Activated T-helper 1 cell treated with anti-CD3 and anti-CD28 coated beads, Interleukin-2, amount 50 U/mL, for 16 hours (primary cell): ENCODE measurements at places on chromosomes 5 and 9.

GRCh38 chr5:37184748-37185364, 64.3 kb downstream of the CPLANE1 start:
- no peak for DNase-seq

DNA sequence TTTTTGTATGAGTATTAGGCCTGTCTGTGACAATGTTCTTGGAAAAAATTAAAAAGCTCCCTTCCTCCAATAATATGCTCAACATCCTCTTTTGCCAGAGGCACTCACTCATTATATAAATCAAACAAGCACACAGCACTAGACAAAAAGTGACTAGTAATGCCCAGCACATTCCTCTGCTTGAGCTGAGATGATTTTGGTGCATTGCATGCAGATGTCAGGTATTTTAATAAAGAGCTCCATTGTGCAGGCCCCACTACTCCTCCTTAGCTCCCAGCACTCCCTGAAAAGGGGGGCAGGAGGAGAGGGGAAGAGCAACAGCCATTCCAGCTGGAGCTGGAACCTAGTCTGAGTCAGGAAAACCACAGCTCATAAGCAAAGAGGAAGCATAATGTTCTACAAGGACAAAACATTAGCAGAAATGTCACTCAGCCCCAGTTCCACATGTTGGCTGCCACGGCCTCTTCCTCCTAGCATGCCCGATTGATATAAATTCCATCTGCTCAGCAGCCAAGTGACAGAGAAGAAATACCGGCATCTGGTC, 348.5 kb downstream of the BNC2 start:
- no peak for DNase-seq

DNA sequence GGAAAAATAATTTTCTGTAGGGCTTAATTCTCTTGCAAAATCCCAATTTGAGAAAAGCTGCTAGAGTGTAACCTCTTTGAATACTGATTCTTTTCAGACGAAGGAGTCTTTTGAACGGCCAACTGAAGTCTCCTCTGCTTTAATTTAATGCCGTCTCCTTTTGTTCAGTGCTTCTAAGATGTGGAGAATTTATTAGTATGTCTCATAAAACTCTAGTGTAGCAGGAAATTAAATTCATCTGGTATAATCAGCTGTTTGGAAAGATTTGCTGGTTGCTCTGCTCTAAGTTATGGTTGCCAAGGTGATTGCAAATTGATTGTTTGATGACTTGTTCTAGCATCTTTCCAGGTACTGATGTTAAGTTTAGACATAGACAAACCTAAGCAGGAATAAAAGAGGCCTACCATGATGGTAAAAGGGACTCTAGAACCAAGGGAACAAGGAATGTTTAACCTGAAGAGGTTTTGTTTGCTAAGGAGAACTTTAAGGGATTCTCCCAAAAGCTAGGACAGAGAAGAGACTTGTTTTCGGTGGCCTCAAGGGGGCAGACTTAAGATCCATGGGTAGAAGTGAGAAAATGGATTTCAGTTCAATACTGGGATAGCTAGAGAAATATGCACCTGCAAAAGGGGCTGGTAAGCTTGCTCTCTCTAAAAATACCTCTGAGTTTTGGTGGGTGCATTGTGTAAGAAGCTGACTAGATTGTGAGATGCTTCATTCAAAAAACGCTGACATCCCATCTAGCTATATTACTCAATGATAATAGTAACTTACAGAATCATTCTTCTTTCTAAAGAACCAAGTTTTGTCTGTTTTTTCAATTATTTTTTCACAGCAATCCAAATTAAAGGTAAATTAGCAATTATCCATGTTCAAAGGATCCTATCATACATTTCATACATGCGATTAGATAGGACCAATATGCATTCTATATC, 5.7 kb upstream of the ADRB2 start:
- DNase-seq: no peak

- DNase-seq: peak; percentile 14
These were observed 37.4 kb downstream of the CSNK1G3 start for GRCh38 chr5:123549256-123549904.

- no peak for DNase-seq
These were observed at the start of gene ADAMTSL1 for GRCh38 chr9:18473652-18474279. Gene ADAMTSL1, plus strand, starts transcription at chr9:18474153. Its CDS starts 80 bp downstream, at chr9:18474233.

GRCh38 chr9:88852794-88853193, 138.5 kb upstream of the S1PR3 start:
- no peak for DNase-seq

- no peak for DNase-seq
These were observed 197.8 kb upstream of the NR4A3 start for GRCh38 chr9:99623780-99624364.

- DNase-seq: no peak
These were observed 11.3 kb downstream of the CTXN3 start for GRCh38 chr5:127660047-127660733.

- no peak for DNase-seq
These were observed 5.0 kb downstream of the P4HA2 start for GRCh38 chr5:132222649-132223038.

- no peak for DNase-seq
These were observed 125.0 kb downstream of the TRIO start for GRCh38 chr5:14267991-14268708.

GRCh38 chr9:12774861-12775678, at the start of gene LURAP1L:
Gene LURAP1L, plus strand, starts transcription at chr9:12775020. Its CDS starts 696 bp downstream, at chr9:12775716.
- no peak for DNase-seq

- no peak for DNase-seq
These were observed 280.1 kb downstream of the FBXL17 start for GRCh38 chr5:108101821-108102220.

- no peak for DNase-seq
These were observed 70.4 kb downstream of the ANGPTL2 start for GRCh38 chr9:127051881-127052595.

GRCh38 chr9:128233817-128234406, 30.7 kb downstream of the DNM1 start:
- DNase-seq: no peak

DNA sequence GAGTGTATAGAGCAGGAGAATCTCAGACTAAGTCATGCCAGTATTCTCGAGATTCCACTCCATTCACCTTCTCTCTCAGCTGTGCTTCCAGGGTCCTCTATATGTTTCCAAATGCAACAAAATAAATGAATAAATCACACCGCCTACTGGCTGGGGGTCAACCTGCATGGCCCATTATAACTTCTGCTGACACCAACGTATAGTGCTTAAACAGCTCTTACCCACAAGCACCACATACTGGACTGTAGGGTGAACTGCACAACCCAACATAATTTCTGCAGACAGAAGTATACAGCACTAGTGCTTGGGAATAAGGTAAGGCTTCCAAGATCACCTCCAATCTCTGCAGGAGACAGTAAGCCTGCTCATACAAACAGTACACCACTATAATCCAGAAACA, 33.1 kb upstream of the HTR4 start:
- DNase-seq: no peak

DNA sequence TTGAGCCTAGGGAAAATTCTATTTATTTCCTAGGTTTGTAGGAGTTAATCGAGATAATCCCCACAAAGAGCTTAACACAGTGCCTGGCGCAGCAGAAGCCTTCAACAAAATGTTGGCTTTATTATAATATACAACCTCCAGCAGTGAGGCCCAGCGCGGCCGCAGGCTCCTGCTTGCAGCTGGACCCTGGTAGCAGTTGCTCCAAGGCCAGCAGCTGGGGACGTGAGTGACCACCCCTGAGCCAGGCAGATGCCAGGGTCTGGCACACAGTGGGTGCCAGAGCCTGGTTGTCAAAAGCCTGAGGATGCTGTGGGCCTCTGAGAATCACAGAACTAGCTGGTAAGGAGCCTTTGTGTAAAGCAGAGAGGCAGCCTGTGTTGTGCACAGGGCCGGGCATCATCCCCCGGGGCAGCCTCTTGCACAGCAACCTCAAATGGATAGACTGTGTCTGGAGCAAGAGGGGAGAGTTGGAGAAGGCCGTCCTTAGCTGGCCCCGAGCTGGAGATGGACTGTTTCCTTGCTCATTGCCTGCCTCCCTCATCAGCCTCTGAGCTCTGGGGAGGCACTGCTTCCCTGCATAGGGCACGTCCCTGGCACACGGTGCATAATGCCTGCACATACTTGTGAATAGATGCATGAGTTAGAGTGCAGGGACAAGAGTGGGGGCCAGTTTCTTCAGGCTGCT, 17.3 kb downstream of the CSF1R start:
- no peak for DNase-seq

- no peak for DNase-seq
These were observed 694 bp upstream of the REEP2 start for GRCh38 chr5:138438003-138438723.

DNA sequence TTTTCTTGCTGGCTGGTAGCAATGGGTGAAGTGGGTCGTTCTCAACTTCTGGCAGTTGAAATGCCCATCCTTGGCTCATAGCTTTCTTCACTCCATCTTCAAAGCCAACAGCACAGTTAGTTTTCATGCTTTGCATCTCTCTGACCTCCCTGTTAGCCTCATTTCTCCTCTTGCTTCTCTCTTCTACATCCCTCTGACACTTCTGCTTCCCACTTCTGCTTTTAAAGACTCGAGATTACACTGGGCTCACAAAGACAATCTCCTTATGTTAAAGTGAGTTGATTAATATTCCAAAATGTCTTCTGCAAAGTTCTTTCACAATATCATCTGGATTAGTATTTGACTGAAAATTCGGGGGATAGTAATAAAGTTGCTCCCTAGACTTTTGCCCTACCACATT, 684.8 kb upstream of the CCNG1 start:
- DNase-seq: no peak

DNA sequence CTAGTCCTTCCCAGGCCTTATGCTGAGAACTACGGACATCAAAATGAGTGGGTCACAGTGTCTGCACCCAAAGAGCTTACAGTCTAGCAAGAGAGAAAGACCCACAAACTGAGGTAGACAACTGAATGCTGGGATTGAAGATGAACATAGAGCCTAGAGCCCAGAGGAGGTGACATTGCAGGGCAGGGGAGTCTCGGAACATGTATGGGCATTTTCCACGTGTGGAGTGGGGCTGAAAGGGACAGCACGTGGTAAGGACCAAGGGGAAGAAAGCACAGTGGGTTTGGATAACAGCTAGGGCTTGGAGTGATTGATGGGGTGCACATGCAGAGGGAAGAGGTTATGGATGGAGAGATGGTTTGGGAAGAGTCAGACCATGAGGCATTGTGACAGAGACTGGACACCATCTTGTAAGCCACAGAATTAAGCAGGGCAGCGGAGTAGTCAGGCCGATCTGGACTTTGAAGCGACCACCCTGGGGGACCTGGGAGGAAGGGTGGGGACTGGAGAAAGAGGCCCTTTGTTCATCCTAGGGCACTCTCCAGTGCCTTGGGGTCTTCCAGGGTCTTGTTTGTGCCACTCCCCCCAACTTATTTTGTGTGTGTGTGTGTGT, 47.5 kb upstream of the SH3PXD2B start:
- no peak for DNase-seq

- DNase-seq: no peak
These were observed 206.6 kb downstream of the PALM2AKAP2 start for GRCh38 chr9:109986521-109986991.

- no peak for DNase-seq
These were observed 29.7 kb downstream of the ZNF462 start for GRCh38 chr9:106892632-106893031.

GRCh38 chr9:134895908-134896833, 15.6 kb downstream of the FCN2 start:
- DNase-seq: no peak

GRCh38 chr9:70049236-70049635, 5.6 kb downstream of the MAMDC2 start:
- no peak for DNase-seq

- DNase-seq: no peak
These were observed 77.0 kb downstream of the HMHB1 start for GRCh38 chr5:143888912-143889311.

DNA sequence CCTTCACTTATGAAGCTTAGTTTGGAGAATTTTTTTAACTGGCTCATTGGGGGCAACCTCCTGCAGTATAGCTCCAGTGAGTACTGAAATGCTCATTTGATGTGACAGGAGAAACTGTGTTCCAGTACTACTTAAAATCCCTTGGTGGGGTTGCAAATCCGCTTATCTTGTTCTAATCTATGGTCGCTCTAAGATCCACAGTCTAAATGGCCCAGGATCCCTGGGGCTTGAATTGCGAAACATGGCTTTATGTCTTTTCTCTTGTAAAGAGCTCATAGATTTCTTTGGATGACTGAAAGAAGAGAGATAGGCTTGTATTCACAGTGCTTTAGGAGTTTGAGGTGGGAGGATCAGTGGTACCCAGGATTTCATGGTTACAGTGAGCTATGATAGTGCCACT, 52.7 kb downstream of the ADAMTSL1 start:
- no peak for DNase-seq

- DNase-seq: no peak
These were observed 206.1 kb upstream of the IRX1 start for GRCh38 chr5:3389471-3390026.

GRCh38 chr9:134858051-134858841, 22.4 kb upstream of the FCN2 start:
- DNase-seq: no peak

- no peak for DNase-seq
These were observed 307.1 kb upstream of the ADCY2 start for GRCh38 chr5:7088849-7089248.

- DNase-seq: no peak
These were observed 36.4 kb upstream of the RAPGEF6 start for GRCh38 chr5:131671409-131671808.

- DNase-seq: no peak
These were observed 12.3 kb downstream of the CAAP1 start for GRCh38 chr9:26880262-26880661.

GRCh38 chr9:32705059-32705458, 69.6 kb upstream of the TAF1L start:
- no peak for DNase-seq

DNA sequence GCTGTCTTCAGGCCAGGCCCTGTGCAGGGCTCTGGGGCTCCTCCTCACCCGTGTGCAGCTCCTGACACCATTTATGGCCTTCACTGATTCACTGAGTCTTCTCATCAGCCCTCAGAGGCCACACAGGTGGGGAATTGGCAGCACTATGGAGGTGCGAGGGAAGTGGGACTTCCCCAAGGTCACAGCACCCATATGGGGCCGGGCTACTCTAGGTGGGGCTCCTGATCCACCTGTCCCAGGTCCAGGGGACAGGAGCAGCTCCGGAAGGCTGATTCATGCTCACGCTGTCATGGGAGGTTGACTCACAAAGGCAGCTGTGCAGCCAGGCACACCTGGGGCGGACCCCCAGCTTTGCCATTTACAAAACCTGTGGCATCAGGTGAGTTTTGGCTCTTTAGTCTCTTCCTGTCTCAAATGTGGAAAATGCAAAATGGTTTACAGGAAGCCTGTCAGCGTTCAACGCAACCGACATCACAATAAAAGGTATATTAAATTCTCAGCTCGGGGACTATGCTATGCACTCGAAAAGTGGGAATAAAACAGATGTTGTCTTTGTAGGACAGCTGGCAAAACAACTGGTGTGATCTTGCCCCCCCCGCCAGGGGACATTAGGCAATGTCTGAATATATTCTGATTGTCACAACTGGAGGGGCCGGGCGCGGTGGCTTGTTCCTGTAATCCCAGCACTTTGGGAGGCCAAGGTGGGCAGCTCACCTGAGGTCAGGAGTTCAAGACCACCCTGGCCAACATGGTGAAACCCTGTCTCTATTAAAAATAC, 15.0 kb downstream of the NAIF1 start:
- DNase-seq: no peak

- no peak for DNase-seq
These were observed 689.4 kb upstream of the WWC1 start for GRCh38 chr5:167602067-167602466.

GRCh38 chr5:108320231-108320630, 61.7 kb downstream of the FBXL17 start:
- no peak for DNase-seq
